NCI-H2081 (cell line): ENCODE measurements at places on chromosomes 16 and 17.

DNA sequence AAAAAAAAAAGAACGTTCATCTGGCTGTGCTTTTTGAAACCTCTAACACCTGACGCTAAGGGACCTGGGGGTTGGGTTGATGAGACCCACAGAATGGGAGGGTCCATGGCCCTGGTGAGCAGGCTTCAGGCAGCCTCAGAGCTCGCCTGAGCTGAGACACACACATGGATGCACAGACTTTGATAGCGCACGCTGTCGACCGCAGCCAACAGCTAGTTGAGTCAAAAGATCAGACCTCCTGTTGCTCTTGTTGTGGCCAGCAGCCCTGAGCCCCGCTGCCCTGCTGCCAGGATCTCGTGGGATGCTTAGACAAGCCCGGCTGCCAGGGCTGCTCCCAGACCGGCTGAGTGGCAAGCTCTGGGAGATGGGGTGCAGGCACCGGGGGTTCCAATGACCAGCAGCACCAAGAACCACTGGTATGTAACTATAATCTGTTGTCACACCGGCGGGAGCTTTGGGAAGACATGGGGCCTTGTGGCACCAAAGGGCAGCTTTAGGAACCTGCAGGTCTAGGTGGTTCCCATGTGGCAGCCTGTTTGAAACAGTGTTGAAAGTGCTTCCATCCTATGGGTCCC, 20.0 kb upstream of the MEAK7 start:
- DNase-seq = no peak

DNA sequence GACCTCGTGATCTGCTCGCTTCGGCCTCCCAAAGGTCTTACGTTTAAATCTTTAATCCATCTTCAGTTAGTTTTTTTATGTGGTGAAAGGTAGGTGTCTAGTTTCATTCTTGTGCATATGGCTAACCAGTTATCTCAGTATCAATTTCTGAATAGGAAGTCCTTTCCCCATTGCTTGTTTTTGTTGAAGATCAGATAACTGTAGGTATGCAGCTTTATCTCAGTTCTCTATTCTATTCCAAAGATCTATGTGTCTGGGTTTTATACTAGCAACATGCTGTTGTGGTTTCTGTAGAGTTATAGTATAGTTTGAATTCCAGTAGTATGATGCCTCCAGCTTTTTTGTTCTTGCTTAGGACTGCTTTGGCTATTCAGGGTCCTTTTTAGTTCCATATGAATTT, 65.2 kb downstream of the TNFRSF13B start:
- no peak for DNase-seq

GRCh38 chr17:6927290-6928126, 68.3 kb upstream of the ALOX12 start:
- no peak for DNase-seq

DNA sequence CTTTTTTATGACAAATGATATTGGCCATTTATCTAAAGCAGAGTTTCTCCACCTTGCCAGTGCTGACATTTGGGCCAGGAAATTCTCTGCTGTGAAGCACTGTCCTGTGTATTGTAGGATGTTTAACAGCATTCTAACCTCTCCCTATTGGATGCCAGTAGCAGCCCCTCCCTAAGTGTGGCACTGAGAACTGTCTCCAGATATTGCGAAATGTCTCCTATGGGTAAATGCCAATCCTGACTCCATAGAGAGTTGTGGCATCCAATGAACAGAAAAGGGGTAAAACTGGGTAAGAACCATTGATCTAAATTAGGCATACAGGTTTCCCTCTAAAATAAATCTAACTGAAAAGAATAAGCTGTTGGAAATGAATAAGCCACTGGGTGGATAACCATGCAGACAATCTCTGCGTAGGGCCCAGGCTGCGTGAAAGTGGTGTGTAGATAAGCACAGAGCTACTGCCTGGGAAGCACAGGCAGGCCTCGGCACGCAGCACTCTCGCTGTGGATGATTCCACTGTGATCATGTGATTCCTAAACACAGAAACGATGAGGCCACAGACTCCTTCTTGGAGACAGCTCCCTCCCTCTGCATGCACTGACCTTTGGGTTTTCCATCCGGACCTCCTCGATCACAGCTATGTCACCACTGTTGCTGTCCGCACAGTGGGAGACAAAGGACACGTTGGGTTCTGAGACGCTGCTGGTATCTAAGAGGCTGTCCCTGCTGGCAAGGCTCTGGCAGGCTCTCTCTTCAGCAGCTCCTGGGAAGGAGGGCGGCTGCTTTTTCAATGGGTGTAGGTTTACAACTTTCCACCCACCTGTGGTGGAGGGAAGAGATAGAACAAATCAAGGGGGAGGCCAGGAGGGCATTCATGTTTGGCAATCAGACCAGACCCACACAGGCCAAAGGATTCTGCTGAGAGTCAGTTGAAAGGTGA, 44.1 kb downstream of the GTF3C1 start:
- DNase-seq = no peak

- DNase-seq = no peak
These were observed 81.2 kb downstream of the WNT3 start for GRCh38 chr17:46737326-46737725.

DNA sequence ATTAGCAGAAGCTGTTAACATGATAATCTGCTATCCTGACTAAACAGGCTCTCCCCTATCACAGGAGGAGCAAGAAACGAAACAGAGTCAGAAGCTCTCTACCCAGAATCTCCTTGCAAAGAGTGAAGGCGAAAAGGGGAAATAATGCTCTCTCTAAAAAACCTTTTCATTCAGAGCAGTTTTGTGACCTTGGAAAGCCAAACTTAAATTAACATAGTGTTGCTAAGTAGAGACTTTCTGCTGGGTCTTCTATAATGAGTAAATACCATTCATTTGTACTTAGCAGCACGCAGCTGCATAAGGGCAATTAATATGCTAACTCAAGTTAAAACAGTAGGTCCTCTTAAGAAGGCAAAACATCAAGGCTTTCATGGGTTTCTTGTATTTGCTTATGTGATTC, 101.7 kb upstream of the GPR139 start:
- DNase-seq = no peak

DNA sequence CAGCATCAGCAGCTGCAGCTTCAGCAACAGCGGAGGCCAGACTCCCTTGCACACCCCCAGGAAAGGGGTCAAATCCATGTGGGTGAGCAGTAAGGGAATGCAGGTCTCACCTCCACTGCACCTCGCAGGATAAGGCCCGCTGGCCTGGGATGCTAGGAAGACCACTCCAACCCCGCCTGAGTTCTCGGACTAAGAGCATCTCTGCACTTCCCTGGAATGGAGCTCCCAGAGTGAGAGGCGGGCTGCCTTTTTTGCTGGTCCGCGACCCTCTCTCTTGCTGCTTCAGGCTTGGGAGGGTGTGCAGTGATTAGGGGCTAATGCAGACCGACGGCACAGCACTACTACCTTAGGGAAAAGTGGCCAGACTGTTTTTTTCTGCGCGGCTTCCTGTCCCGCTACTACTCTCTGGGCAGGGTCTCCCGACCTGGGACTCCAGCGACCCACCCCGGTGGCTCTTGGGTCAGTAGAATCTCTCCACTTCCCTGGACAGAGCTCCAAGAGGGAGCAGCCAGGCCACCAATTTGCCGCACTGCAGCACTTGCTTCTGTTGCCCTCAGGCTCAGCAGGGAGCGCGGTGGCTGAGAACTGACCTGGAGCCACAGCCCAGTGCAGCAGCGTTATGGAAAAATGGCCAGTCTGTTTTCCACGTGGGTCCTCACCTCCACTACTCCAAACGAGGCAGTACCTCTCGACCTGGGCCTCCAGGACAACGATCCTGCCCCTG, 480.4 kb downstream of the CDH8 start:
- no peak for DNase-seq

- no peak for DNase-seq
These were observed 155.2 kb downstream of the RBFOX3 start for GRCh38 chr17:79455636-79456035.

DNA sequence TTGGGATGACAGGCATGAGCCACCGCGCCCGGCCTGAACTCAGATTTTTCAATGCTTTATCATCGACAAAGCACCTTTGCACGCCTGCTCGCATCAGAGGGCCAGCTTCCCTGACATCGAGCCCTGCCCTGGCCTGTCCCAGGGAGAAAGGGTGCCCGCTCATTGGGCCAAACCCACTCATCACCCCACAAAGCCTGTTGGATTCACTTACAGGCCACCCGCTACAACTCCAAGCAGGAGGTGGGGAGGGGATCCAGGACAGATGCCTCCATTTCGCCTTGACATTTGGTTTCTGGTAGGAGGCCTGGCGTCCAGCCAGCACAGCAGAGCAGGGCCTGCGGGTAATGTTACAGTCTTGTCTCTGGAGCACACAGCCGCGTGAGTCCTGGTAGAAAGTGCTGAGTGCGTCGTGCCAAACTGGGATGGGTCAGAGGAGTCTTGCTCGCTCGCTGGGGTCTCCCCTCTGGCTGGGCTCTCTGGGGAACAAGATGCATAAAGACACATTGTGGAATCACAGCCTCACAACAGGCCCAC, 19.8 kb downstream of the SMTNL2 start:
- peak; percentile 60 for DNase-seq

DNA sequence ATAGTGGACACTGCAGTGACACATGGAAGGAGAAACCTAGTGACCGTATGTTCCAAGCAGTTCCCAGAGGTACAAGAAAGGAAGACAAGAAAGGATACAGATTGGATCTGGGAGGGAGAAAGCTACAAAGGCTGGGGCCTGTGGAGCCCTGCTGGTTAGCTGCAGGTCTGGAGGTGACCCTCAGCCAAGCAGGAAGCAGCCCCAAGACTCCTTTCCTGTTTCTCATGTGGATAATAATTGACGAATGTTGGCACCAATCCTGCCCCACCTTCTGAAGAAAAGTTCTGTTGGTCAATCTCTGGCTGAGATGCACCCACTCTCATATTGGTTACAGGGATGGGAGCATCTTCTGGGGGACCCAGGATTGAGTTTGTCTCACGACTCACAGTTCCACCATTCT, 99.8 kb downstream of the SHISA6 start:
- DNase-seq = no peak

- DNase-seq = peak; percentile 17
These were observed 27.9 kb downstream of the GABARAPL2 start for GRCh38 chr16:75593825-75594820.

GRCh38 chr16:57609541-57610401, 18.7 kb upstream of the ADGRG1 start:
- DNase-seq = no peak

DNA sequence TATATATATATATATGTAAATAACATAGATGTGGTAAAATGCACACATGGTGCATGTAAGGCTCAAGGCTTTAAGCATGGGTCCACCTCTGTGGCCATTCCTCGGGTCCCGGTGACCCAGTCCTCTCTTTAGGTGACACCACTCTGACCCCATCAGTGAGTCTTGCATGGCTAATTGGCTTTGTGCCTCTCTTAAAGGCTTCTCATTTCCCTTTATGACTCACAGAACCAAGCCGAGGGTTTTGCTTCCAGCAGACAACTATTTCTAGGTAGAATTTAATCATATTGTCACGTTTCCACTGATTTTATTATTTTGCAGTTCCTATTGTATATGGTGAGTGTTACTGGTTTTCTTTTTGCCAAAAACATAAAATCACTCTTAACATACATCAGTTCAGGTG, 59.7 kb downstream of the PLCG2 start:
- no peak for DNase-seq

GRCh38 chr17:18981335-18981641, 23.3 kb downstream of the FAM83G start:
- no peak for DNase-seq

- DNase-seq = no peak
These were observed 25.3 kb downstream of the BFAR start for GRCh38 chr16:14658063-14658462.

DNA sequence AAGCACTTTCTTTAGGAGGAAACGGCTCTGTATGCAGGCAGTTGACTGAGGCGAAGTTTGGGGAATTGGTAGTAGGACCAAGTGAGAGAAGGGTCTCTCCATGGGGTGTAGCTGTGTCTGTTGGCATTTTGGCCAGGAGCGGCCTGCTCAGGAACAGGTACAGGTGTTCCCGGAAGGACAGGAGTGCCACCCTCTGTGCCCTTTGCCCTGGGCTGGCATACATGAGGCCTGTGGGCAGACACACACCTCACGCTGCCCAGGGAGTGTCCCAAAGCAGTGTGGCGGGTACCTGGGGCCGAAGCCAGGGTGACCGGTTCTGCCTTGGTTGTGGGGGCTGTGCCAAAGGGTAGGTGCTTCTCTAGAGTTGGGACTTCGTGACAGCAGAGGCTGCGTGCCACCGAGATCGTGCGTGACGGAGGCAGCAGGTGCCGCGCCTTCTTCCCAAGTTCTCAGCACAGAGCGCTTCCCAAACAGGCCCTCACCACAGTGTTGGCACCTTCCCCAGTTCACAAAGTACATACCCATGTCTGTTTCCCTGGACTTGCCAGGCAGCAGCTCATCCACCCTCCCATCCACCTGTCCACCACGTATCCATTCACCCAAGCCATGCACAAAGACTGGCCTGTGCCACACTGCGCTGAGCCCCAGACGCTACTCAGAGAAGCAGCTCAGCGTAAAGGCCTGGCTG, 19.9 kb upstream of the TCF25 start:
- no peak for DNase-seq

GRCh38 chr17:42276609-42277341, 584 bp upstream of the STAT5B start:
- DNase-seq = no peak

DNA sequence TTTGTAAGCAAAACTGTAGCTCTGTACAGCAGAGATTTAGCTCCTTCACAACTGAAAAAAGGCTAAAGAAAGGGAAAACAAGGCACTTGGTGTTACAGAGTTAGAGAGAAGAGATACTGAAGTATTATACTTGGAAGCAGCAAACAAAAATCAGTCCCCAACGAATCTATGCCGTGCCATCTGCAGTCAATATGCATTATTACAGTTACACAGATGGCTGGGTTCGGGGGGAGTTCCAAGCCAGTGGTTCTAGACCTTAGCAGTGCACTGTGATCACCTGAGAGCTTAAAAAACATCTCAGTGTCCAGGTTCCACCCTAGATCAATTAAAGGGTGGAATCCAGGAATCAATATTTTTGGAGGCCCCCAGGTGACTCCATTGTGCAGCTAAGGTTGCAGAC, 489.9 kb downstream of the SHISA9 start:
- no peak for DNase-seq

- no peak for DNase-seq
These were observed 17.4 kb upstream of the RASD1 start for GRCh38 chr17:17513626-17514025.

- no peak for DNase-seq
These were observed 56.4 kb downstream of the MPRIP start for GRCh38 chr17:17098551-17099179.

GRCh38 chr16:86026916-86027315, 128.0 kb downstream of the IRF8 start:
- DNase-seq = no peak

- no peak for DNase-seq
These were observed 715.7 kb upstream of the SOX9 start for GRCh38 chr17:71405101-71405500.

DNA sequence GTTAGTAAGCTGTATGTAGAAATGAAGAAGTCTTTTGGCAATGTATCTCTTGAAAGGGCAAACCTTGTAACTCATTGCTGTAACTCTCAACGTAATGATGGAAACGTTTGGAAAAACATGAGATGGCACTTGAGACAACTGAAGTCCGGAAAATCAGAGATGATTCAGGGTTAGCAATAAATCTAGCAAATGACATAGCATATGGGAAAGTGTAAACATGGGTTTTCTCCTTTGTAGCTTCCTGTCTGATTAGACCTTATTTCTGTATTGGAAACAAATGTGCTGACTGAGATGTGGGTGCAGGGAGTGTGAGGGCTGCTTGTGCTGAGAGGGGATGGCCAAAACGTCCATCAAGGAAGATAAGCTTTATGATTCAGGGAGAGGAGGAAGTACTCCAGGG, 110.7 kb upstream of the FAM20A start:
- no peak for DNase-seq
